ENCODE measurements at places on chromosomes 6 and 20.

GRCh38 chr20:41279546-41280225 lies 37.8 kb downstream of the ZHX3 start:
- no peak for DNase-seq

DNA sequence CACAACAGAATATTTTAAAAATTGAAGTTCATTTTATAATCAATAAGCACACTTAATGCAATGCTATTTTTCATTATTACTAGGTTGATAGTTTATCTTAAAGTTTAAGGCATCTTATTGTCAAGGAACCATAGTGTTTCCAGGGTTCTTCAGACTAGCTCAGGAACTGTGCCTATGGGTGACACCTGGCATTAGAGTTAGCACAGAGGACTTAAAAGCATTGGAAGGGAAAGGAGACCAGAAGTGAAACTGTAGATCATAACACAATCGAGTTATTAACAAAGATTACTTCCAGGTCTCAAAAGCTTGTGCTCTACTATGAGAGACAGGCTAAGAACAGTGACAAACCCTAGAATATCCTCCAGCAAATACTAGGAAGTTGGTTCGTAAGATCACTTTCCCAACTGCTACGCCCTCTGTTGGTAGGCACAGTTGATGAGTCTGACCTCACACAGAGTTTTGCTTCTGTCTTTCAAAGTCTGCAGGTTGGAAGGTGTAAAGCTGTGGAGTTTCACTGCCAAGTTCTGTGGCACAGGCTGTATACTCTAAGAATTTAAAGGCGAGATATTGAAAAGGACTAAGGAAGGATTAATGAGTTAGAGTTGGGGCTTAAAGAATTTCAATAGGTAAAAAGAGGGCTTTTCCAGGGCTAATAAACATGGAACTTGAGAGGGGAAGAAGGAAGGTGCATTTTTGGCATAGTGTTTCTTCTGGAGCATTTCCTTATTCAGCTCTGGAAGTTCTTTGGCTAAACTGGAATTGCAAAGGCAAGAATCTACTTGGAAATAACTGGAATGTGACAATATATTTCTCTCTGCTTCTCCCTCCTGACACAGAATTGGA lies 531.3 kb upstream of the JAG1 start:
- no peak for DNase-seq

DNA sequence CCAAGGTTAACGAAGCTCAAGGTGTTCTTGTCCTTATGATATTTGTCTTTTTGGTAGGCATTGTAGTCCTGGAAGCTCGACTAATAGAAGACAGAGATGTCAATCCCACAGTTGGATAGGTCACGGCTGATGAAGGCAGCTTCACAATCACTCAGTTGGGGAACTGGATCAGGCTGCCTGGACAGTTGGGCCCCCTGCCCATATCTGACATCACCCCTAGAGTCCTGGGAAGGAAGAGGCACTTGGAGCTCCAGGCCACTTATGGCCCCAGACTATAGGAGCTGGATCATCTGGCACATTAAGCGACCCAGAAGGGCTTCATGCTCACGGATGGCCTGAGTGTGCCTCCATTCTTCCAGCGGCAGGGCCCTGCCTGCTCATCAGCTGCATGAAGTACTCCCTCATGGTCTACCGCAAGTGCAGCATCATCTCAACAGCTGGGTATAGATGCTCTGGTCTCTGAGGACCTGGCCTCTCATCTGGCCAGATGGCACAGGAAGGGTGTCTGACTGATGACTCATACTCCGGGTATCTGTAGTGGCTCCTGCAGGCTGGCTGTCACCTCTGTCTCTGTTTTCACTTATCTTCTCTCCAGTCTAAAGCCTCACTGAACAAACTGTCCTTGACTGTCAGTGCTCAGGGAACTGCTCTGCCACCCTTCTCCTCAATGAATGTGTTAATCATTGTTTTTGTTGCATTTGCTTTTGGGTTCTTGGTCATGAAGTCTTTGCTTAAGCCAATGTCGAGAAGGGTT lies 29.2 kb upstream of the SSR1 start:
- DNase-seq: no peak

DNA sequence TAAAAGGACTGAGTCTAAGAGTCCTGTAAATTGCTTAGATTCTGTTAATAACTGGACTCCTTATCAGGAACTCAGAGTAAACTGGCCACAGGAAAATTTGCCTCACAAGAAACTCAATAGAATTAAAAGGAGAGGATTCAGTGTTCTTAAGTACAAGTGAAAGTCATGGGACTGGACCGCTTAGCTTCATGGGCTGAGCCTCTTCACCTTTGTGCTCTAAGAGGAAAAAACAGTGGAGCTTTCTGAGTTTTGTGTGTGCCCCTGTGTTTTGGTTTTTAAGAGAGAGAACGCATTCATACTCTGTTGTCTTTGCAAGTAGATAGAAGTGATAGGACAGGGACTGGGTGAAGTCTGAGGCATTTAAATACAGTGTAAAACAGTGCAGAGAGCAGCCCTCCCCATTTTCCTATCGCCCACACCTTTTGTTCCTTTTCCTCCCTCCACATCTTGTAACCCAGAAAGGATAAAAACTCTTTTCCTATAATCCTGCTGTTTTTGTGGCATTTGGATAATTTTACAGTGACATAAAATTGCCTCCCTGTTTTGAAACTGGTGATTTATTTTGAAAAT lies 49.6 kb downstream of the FOXO3 start:
- no peak for DNase-seq

GRCh38 chr20:48617481-48617880 lies 210.3 kb downstream of the PREX1 start:
- no peak for DNase-seq

- no peak for DNase-seq
Measured at GRCh38 chr6:52020945-52021570, 66.4 kb downstream of the PKHD1 start.

DNA sequence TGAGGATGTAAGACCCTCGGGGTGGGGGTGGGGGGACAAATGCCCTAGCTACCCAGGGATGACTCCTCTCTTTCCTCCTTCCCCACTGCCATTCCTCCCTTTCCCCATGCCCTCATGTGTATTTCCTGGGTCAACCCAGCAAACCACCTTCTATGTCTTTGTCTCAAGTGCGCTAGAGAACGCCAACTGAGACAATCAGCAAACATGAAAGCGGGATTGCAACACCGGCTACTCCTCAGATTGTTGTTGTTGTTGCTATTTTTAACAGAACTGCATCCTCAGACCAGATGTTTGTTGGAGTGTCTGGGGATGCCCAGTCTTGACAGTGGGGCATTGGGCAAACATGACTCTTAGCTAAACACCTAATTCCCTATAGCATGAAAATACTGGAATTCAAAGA lies 39.3 kb upstream of the HIVEP1 start:
- DNase-seq: no peak

DNA sequence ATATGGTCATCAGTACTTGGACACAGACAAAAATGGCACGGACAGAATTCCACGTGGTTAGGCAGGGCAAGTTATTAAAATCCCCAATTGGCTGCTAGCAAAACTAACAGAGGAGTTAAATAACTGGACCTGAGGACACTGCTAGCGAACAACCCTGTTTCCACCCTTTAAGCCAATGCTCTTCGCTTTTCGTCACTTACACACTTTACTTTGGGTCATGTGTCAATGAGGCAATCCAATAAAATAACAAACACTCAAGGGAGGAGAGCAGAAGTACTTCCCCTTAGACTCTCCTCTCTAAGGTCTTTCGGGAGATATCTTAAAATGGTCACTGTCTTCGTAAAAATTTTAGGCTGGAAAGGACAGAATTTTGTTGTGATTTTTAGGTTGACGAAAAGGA lies 68.6 kb downstream of the LCA5 start:
- no peak for DNase-seq
